ENCODE measurements at places on chromosomes 5 and 9.

GRCh38 chr5:99771296-99771695 is 763.9 kb upstream of the FAM174A start:
- DNase-seq, result no peak

- DNase-seq, result no peak
These were observed 36.6 kb downstream of the TTLL11 start for GRCh38 chr9:122056484-122056883.

DNA sequence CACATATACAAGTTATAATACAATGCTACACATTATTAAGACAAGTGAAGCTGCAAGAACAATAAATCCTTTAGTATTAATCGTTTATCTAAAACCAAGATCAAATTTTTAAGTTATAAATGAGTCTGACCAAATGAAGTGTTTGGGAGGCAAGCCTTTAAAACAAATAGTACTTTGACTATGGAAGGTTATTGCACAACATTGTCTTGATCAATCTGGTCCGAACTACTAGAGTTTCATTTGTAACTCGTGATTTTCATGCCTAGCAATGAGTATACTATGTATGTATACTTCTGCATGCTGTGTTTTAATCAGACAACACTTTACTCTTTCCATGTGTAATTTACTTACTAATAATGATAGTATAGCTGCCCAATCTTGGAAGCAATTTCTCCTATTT is 87.2 kb upstream of the GOLGA1 start:
- DNase-seq, result no peak

DNA sequence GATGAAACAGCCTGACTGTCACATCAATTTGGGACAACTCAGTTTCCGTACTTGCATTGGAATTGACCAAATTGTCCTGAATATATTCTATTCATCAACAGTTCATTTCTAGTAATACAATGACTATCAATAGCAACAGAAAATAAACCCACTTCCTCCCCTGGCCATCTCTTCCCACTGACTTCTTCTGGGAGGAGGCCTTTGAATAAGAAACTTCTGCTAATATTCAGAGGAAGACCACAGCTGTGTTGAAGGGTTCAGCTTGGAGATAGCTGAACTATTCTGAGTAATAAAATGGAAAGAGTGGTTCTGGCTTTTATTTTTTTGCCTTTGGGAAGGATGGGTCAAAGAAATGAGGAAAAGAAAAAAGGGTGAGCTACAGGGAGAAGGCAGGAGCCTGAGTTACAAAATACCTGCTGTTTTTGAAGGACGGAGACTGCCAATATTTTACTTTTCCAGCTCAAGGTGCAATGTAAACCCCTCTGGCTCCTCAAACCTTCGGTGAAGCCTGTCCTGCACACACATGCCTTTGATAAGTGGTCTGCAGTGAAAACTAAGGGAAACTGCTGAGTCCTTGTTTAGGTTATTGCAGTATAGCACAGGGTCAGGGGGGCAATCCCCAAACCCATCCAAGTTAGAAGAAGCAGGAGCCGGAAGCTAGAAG is 29.9 kb downstream of the FYB1 start:
- no peak for DNase-seq

Measured in bone marrow (tissue), 2 donors.